NCI-H748 treated with DMSO at 0.1 percent for 48 hours (cell line): ENCODE measurements at places on chromosomes 1 and 21.

- no peak for DNase-seq
These were observed 27.0 kb upstream of the HMGB4 start for GRCh38 chr1:33836911-33837310.

- no peak for DNase-seq
These were observed 137.4 kb downstream of the DYRK1A start for GRCh38 chr21:37503848-37504467.

DNA sequence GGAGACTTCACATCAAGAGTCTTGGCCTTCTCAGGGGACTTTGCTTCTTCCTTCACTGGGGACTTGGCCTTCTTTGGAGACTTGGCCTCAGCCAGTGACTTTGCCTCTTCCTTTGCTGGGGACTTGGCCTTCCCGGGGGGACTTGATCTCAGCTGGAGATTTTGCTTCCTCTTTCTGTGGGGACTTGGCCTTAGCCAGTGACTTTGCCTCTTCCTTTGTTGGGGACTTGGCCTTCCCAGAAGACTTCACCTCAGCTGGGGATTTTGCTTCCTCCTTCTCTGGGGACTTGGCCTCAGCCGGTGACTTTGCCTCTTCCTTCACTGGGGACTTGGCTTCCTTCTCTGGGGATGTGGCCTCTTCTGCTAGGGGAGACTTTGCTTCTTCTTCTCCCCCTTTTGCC lies 13.5 kb upstream of the CD2 start:
- DNase-seq = no peak

- DNase-seq = no peak
These were observed 61.6 kb upstream of the TENT5B start for GRCh38 chr1:27074175-27074780.

- no peak for DNase-seq
These were observed 47.4 kb downstream of the TNN start for GRCh38 chr1:175114996-175115395.

GRCh38 chr1:118739501-118739900 lies 248.6 kb downstream of the TBX15 start:
- no peak for DNase-seq

DNA sequence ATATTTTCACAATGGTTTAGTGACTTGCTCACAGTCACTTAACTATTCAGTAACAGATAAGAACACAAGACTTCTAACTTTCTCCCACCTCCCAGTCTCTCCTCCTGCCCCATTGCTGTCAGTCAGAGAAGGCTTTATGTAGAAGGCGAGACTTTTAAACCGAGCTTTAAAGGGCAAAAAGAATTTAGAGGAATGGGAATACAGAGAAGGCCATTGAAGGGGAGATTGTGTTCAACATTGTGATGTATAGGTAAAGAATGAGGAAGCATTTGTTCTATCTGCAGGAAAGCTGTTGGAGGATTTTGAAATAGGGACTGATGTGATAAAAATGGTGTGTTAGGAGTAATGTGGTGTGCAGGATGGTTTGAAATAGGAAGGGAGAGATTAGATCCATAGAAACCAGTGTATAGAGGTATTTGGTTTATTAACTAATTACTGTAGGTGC lies 7.3 kb downstream of the POU2F1 start:
- DNase-seq = no peak

DNA sequence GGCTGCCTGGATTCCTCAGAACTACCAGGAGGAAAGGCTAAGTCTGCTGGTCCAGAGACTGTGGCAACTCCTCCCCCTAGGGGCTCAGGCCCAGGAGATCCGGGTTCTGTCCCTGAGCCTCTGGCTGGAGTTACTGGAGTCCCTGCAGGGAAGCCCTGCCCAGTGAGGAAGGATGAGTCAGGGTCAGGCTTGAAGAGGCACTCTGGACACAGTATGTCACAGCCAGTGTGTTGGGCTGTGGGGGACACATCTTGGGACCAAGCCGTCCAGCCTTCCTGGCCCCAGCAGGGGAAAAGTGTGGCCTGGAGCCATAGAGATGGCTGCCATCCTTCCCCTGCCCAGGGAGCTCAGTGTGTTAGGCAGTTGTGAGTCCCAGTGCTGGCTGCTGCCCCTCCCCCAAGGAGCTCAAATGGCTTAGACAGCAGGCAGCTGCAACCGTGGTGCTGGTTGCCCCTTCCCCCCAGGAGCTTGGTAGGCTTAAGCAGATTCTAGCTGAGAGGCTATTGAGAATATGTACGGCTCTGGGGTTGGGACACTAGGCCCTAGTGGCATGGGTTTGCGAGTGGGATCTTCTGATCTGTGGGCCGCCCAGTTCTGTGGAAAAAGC lies 28.2 kb upstream of the RABGAP1L start:
- no peak for DNase-seq

GRCh38 chr1:54976747-54977146 lies 3.7 kb upstream of the TMEM61 start:
- DNase-seq = no peak

DNA sequence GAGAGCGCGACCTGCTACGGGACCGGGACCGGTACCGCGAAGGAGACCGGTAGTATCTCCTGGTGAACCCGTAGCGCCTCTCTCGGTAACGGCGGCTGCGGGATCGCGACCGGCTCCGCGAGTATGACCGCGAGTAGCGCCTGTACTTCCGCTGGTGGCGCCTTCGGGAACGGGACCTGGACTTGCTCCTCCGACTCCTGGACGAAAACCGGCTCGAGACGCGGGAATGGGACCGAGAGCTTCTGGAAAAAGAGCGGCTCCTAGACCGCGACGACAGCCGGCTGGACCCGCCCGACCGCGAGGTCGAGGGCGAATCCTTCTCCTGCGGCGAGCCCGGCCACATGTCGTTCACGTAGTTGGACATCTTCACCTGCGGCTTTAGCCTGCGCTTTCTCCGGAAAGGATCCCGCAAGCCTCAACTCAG lies 642 bp downstream of the RSRP1 start:
- no peak for DNase-seq

- no peak for DNase-seq
These were observed 140.2 kb downstream of the MIS18A start for GRCh38 chr21:32138658-32139057.

GRCh38 chr1:38852780-38853179 lies 6.8 kb downstream of the RRAGC start:
- no peak for DNase-seq

DNA sequence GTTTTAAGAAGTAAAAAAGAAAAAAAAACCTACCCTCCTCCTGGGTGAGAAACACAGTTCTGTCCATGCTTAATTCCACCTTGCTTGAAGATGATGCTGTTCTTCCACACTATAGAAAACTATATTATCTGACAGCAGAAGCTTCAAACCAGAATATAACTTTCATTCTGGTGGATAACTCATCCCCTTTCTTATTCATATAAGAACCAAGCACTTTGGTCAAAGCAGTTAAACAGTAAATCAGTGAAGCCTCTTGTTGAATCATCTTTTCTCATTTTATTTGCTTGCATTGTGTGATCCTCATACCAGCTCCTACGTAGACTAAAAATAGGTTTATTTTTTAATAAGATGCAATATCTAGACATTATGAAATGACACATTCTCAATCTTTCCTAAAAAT lies 36.7 kb upstream of the PRDX6 start:
- no peak for DNase-seq

DNA sequence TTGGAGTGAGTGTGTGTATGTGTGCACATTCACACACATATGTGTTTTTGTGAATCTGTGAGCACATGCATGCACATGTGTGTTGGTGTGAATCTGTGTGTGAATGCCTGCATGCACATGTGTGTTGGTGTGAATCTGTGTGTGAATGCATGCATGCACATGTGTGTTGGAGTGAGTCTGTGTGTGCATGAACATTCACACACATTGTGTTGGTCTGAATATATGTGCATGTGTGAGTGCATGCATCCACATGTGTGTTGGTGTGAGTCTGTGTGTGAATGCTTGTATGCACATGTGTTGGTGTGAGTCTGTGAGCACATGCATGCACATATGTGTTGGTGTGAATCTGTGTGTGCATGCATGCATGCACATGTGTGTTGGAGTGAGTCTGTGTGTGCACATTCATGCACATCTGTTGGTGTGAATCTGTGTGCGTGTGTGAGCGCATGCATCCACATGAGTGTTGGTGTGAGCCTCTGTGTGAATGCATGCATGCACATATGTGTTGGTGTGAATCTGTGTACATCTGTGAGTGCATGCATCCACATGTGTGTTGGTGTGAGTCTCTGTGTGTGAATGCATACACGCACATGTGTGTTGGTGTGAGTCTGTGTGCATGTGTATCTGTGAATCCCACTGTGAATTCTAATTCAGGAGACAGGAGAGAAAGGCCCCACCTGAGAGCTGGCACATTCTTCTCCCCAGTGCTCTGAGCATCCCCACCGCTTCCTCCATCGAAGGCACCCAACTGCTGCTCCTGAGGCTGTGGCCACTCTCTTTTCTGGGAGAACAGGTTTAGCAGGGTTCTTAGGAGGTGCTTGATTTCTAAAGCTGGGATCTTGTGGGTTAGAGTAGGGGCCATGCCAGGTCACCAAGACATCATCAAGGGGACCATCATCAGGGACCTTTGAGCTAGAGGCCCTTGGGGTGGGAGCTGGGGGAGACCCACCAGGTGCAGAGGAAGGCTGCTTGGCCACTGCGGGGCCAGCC lies 117.5 kb upstream of the ARHGEF16 start:
- DNase-seq = no peak

DNA sequence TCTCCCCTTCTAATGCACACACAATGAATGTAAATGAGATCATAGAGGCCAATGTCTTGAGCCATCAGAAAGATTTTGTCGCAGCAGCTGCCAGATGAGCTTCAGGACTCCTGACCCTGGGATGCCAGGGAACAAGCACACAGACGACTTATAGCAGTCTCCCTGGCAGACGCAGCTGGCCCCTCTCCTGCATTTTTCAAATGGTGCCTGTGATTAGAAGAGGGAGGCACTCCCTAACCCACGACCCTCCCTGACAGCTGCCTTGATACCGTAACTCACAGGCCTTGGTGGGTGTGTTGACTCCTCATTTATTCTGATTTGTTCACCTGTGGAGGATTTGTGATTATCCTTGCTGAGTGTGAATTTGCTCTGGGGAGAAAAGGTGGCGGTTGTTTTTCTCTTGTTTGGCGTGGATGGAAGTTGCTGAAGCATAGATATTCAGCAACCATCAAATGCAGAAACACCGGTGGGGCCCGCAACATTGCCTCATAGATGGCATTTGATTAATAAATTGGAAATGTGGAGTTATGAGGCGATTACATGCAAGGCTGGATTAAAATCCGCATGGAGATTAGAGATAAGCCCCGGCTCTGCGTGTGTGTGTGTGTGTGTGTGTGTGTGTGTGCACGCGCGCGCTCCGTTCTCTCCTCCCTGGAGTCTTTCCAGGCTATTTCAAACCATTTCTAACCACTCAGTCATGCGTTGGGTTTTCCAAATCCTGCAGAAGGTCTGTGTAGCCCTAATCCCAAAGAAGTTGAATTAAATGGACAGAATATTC lies 2.1 kb upstream of the RD3 start:
- no peak for DNase-seq

- no peak for DNase-seq
These were observed 80.3 kb downstream of the TTC3 start for GRCh38 chr21:37153196-37153934.

DNA sequence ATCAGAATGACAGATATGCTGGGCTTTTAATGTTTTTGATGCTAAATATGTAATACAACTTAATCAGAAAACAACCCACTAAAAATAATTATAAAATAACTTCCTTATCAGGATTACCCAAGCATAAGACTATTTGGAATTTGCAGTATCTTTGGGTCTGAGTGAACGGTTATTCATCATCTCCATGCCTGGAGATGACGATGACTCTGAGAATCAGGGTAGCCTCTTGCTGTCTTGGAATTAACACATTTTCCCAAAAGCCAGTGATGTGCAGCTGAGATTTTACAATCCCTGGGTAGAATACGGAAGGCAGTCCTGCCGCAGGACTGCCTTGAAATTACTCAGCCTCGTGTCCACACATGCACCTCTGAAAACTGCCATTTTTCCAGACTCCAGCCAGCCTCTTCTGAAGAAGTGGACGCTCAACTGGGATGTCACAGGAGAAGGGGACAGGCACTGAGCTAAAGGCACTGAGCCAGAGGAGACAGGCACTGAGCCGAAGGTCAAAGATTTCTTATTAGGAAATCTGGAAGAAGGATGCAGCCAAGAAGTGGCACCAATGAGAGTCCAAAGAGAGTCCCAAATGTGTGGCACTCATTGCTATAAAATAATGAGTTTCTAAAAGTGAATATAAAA lies 85.5 kb downstream of the PGBD5 start:
- no peak for DNase-seq

DNA sequence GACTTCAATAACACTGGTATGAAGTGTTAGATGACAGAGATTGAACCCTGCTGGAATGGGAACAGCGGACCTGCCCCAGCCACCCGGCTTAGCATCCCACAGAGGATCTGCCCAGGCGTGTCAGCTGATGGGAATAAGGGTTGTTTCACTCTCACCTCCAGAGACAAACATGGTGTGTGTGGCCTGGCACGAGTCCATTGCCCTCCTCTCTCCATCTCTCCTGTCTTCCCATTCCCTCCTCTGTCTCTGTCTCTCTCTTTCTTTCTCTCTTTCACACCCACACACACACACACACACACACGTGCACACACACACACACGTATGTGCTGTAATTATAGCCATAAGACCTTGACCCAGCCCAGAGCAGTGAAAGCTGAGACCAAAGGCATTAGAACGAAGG lies 200.2 kb downstream of the HIVEP3 start:
- no peak for DNase-seq

GRCh38 chr21:46018615-46019014 lies 37.0 kb downstream of the COL6A1 start:
- DNase-seq = no peak

DNA sequence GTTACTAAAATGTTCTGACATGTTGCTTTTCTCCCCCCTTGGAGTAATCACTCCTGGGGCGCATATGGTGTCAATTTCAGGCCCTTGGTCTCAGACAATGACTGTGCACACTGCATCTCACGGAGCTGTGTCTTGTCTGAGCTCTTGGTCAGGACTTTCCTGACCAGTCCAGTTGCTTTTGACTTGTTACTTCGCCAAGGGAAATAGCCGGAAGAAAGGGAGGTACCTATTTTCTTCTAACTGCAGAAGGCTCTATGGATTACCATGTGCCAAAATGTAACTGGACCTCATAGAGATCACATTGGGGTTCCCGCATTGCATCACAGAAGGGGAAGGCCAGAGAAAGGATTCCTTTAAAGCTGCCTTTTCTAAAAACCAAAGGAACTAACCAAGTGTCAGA lies 68.6 kb downstream of the SPAG17 start:
- no peak for DNase-seq

GRCh38 chr1:180588121-180588520 lies 29.4 kb downstream of the OVAAL start:
- no peak for DNase-seq

- no peak for DNase-seq
These were observed 62.9 kb upstream of the HOOK1 start for GRCh38 chr1:59751801-59752200.
